ENCODE measurements at places on chromosomes 7 and 10. TPM values are rescaled to one million over a fixed set of nuclear protein-coding genes. Genes with fewer than 3 reads are reported as not detected.

- DNase-seq = no peak
Observed at GRCh38 chr7:121023194-121023593, 34.7 kb downstream of the CPED1 start.

DNA sequence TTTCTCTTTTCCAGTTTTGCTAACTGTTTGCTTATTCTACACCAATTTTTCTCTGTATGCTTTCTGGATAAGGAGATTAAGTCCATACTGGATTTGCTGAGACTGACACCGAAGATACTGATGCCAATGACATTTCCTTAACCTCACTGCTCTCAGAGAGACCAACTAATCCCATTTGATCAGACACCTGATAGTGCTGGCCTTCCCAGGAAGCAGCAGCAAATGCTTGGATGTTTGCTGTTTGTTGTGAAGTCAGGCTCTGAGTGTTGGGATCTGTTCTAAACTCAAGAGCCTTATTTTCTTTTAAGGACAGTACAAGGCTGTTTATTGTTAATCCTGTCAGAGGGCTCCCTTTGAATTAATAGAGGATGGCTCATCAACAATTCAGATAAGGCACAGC, 143.3 kb downstream of the ANK3 start:
- no peak for DNase-seq

DNA sequence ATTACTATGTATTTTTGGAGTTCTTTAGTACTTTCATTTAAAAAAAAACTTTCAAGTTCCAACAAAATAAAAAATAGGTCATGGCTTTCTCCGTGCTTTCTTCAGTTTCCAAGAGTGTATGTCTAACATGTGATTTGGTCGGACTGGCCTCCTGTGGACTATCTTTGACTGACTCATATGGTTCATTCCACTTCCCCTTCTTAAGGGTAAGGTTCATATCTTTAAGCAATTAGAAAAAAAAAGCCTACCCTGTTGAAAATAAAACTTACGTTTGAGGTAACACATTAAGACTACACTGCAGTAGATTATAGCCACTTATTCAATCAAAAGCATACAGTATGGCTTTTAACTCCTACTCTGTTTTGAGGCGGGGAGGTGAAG, 112.8 kb upstream of the AHR start:
- DNase-seq = no peak

GRCh38 chr7:144408121-144408520, 4.6 kb upstream of the NOBOX start:
- DNase-seq = no peak

DNA sequence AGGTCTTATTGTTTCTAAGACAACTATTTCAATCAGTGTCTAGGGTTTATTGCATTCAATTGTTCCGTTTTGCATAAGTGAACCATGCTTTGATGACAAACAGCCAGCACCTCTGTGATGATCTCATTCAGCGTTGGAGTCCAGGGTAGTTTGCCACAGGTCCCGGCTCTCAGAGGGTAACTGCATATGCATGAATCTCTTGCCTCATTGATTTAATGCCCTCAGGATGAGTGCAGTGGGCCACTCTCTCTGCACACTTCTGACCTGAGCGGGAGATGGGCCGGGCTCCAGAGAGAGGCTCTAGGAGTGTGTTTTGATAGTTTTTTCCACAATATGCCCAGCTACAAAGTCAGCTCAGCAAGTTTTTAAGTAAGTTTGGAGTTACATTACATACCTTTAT, 83.9 kb downstream of the HECW1 start:
- DNase-seq = no peak

DNA sequence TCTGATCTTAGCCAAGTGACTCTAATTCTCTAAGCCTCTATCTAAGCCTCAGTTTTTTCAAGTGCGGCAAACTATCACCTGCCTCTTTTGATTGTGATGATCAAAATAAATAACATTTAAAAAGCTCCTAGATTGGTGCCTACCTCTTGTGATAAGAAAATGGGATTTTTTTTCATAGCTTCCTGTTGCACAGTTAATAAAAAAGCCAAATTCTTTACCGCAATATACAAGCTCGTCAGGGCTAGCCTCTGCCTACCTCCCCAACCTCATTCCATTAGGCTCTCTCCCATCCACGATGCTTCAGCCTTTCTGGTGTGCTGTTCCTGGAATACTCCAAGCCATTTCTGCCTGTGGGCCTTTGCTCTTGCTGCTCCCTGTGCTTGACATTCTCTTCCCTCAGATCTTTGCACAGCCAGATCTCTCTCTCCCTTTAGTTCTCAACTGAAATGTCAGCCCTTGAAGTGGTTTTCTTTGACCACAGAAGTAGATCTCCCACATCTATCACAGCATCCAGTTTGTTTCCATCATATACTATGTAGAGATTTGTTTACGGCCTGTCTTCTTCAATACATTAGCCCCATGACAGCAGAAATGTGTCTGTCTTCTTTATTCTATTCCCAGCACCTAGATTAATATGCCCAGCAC, 48.8 kb downstream of the SFR1 start:
- DNase-seq = no peak

DNA sequence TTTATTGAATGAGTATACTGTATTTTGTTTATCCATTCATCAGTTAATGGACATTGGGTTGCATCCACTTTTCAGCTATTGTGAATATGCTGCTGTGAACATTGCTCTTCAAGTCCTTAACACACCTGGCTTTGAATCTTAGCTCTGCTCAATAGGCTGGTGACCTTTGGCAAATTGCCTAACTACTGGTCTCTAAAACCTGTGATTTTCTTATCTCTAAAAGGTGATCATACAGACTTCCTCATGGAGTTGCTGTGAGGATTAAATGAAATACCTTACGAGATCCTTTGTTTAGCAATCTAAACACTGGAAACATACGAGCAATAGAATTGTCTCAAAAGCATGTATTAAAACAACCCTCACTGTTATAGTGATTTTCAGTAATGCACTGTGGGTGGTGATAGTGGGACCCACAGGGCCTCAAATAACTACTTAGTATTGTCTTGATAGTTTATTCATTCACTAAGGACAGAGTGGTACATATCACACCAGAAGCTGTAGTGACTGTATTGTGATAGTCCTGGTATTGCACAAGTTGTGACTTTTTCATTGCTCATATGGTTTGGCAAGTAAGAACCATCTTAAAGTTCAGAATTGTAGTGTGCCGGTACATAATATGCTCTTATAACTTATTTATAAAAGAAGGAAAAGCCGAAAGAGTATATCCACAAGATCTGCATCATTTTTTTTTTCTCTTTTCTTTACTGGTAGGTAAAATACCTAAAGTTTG, 257.6 kb downstream of the EXOC4 start:
- DNase-seq = no peak

- no peak for DNase-seq
Observed at GRCh38 chr10:28637346-28637745, 40.0 kb upstream of the BAMBI start.

DNA sequence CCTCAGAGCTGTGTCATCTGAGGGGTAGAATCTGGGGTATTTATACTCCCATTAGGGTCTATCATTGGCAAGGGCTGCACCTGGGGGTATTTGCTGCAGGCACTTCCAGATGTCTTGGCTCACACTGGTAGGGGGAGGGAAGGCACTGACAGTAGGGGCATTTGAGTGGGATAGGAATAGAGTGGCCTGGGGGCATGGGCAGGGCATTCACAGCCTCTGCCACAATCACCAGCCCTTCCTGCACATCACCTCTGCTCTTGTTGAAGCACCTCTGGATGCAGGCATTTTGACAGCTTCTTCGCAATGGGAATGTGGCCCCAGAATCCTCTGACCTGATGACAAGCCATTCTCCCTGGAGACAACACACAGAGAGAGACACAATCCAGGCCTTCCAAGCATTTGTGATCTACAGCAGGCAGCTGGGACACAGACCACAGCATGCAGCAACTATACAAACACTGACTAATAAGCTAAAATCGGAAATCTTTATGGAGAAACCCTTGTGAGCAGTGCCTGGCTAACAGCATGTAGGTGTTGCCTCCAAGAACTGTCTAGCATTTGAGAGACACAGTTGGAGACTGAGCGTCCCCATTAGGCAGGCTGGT, 178.5 kb downstream of the KCNMA1 start:
- no peak for DNase-seq

GRCh38 chr10:37765216-37765615, 92.2 kb downstream of the ZNF248 start:
- no peak for DNase-seq

GRCh38 chr7:21020667-21021066, 234.0 kb upstream of the SP8 start:
- no peak for DNase-seq

GRCh38 chr10:24950439-24950838, 2.0 kb downstream of the PRTFDC1 start:
- no peak for DNase-seq

- no peak for DNase-seq
Observed at GRCh38 chr10:46092524-46093081, 46.5 kb upstream of the MSMB start.

The OR2A42 gene
- total RNA-seq = not detected

The ZNF365 gene
- total RNA-seq = not detected

The HABP2 gene
- not detected for total RNA-seq

The AKR1C3 gene
- 6.1 TPM for total RNA-seq

The SRRM3 gene
- 8.7 TPM for total RNA-seq

The AGAP9 gene
- total RNA-seq = 5.4 TPM

Measured in sigmoid colon (tissue), 7 donors.